ENCODE measurements at places on chromosomes 3 and 15. TPM values are rescaled to one million over a fixed set of nuclear protein-coding genes. Genes with fewer than 3 reads are reported as not detected.

MOBP gene
- not detected for total RNA-seq

IFT57 gene
- total RNA-seq = 52.5 TPM

MUC13 gene
- 0.16 TPM for total RNA-seq

TMEM40 gene
- total RNA-seq = 8.0 TPM

MEX3B gene
- total RNA-seq = 31.9 TPM

GOLGA6D gene
- 0.18 TPM for total RNA-seq

RUVBL1 gene
- 37.8 TPM for total RNA-seq

LCTL gene
- total RNA-seq = 0.36 TPM

WNT7A gene
- total RNA-seq = 0.99 TPM

TMEM158 gene
- 5.1 TPM for total RNA-seq

MNS1 gene
- total RNA-seq = 2.5 TPM

SI gene
- not detected for total RNA-seq

ZBBX gene
- total RNA-seq = 0.70 TPM

SGO1 gene
- 9.6 TPM for total RNA-seq

NAALADL2 gene
- total RNA-seq = 27.9 TPM

UCN2 gene
- 0.60 TPM for total RNA-seq

LOXL1 gene
- 69.0 TPM for total RNA-seq

PATL2 gene
- total RNA-seq = 1.3 TPM

RASGRP1 gene
- total RNA-seq = 4.4 TPM

SAMMSON gene
- not detected for total RNA-seq

MEIS2 gene
- total RNA-seq = 379 TPM

ZMYND10 gene
- 0.54 TPM for total RNA-seq

PIK3CB gene
- 23.5 TPM for total RNA-seq

NR2E3 gene
- total RNA-seq = 1.2 TPM

ASB14 gene
- total RNA-seq = not detected

LMAN1L gene
- total RNA-seq = 0.35 TPM

ATP13A4 gene
- total RNA-seq = 2.0 TPM

RASA2 gene
- 15.5 TPM for total RNA-seq

MYLK gene
- 13.3 TPM for total RNA-seq

All from mesothelial cell of epicardium (in vitro differentiated cells).